ENCODE measurements at places on chromosomes 5 and 9.
A peak's percentile ranks its signal among the peaks of the same experiment; 100 is the strongest.

GRCh38 chr5:2173151-2173834 is 290.6 kb upstream of the IRX4 start:
- no peak for DNase-seq

- no peak for DNase-seq
These were observed 598.7 kb upstream of the SGCD start for GRCh38 chr5:155728146-155728856.

- DNase-seq: no peak
These were observed 672.9 kb downstream of the NR2F1-AS1 start for GRCh38 chr5:92907938-92908606.

GRCh38 chr5:158812408-158812807 is 287.3 kb downstream of the EBF1 start:
- DNase-seq: peak; percentile 76

DNA sequence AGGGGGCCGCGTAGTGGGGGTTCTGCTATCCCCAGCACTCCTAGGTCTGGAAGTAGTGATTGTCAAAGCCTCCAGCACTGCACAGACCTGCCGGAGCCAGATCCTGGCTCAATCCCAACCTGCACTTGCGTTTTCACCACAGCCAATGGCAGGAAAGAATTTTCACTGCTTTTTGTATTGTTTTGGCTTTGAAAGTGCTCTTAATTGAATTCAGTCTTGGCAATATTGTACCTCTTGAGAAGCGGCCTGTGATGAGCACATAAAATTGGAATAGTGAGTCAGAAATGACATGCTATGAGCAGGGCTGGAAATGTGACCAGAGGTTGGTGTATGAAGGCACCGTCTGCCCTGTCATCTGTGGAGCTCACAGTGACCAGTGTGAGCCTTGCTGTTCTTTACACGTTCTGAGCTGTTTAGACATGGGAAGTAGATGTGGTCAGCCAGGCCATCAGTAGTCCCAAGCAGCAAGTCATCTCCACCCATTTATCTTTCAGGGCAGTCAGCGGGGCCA is 41.5 kb downstream of the SECISBP2 start:
- no peak for DNase-seq

GRCh38 chr5:23675456-23675855 is 168.0 kb downstream of the PRDM9 start:
- no peak for DNase-seq

Measured in T-helper 1 cell (primary cell).